ENCODE measurements at places on chromosomes 2 and 18. TPM values are rescaled to one million over a fixed set of nuclear protein-coding genes. Genes with fewer than 3 reads are reported as not detected.

Gene PDCD1
- not detected for total RNA-seq

Gene ST6GAL2
- total RNA-seq, result 21.9 TPM

Gene GPAT2
- not detected for total RNA-seq

Gene RAD51AP2
- not detected for total RNA-seq

Gene TCF23
- total RNA-seq, result not detected

Gene RAB6D
- not detected for total RNA-seq

Data from A549 treated with ZK216348 at 1 μM for 4 hours (cell line).